ENCODE measurements at places on chromosomes 11 and 22. TPM values are rescaled to one million over a fixed set of nuclear protein-coding genes. Genes with fewer than 3 reads are reported as not detected.

Gene CCDC87
- total RNA-seq = 0.64 TPM

Gene XKR3
- not detected for total RNA-seq

Gene B4GAT1
- 18.1 TPM for total RNA-seq

Gene DSCAML1
- total RNA-seq = 0.63 TPM

Gene ACCS
- 17.7 TPM for total RNA-seq

Gene CHRNA10
- total RNA-seq = 0.84 TPM

Gene PARVG
- not detected for total RNA-seq

Gene SORL1
- total RNA-seq = 1.9 TPM

Gene DEFB131B
- not detected for total RNA-seq

Gene CALCA
- not detected for total RNA-seq

Gene OR51I1
- total RNA-seq = not detected

Gene HBG2
- total RNA-seq = not detected

Gene NELL1
- not detected for total RNA-seq

Gene OR52W1
- not detected for total RNA-seq

Gene INPP5J
- 0.68 TPM for total RNA-seq

Gene CHADL
- not detected for total RNA-seq

Gene E2F8
- 6.2 TPM for total RNA-seq

All from A549 treated with DMSO at 1 μM for 4 hours (cell line).